ENCODE measurements at places on chromosomes 6 and 20.

DNA sequence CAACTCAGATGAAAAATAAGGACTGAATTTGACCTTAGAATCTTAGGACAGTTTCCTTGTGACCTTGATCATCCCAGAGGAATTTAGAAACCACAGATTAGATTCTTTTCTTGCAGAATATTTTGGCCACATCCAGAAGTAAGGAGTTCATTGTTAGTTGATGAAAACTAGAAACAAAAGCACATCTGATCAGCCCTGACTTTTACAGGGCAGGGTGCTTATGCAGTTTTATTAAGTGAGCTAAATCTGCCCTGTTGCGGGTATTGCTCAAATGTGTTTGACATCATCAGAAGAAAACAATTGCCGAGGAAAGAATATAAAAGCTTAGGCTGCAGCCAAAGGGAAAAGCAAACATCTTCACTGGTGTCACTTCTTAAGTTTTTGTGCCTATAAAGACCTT lies 100.8 kb downstream of the MTFR2 start:
- DNase-seq: no peak

DNA sequence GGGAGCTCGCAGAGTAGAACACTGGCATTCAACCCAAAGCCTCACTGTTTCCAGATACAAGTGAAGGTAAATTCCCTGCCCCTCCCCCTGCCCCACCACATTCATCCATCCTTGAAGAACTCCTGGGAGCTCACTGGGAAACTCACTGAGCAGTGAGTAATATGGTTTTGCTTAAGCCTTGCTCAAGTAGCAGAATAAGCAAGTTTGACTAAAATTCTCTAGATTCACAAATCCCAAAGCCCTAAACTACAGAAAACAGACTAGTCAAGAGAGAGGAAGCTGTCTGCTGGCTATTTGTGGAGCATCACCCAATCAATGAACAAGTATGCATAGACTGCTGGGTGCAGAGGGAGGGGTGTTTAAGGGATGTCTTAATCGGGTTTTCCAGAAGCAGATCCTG lies 82.1 kb downstream of the UNC5CL start:
- no peak for DNase-seq

DNA sequence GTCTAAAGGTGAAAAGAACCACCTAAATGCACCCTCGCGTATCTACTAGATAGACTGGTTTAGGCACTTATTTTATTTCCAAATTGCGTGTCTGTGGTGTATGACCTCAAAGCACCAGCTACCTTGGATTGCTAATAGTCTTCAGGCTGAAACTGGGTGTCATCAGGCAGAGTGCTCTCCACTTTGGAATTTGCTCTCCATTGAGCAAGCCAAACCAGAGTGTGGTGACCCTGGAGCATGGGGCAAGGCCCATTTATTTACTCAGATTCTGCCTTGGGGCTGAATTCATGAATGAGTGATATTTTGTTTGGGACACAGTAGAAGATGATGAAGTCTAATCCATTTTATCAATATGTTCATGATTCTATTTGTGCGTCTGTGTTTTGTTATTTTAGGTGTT lies 812.8 kb upstream of the SLC35B3 start:
- DNase-seq: no peak

GRCh38 chr6:12232339-12232738 lies 57.8 kb upstream of the EDN1 start:
- peak; percentile 59 for DNase-seq

DNA sequence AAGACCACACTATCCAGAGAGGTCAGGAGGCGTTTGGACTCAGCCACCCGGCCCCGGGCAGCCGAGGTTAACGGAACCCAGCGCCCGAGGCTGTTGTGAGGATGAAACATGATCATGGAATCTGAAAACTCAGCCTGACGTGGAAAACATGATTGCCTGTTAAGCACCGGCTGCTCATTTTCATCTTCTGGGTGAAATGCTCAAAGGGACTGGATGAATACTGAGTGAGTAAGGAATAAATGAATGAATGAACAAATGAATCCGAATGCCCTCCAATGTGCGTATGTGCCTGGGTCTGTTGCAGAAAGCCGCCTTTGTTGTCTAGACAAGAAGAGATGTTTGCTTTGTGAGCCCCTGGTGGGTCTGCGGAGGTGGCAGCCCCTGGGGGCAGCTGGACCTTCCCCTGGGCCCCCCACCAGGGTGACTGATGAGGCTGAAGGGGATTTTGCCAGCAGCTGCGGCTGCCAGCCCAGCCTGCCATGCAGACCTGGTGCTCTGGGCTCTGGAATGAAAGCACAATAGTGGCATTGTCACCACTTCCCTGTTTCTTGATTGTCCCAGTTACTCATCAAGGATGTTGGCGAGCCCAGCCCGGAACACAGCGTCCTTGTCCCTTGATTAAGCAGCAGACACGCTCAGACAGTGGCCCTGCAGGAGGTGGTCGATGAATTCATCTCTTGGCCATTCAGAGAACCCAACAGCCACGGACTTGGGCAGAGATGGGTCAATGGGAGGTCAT lies 211.1 kb downstream of the ANKRD60 start:
- DNase-seq: no peak

DNA sequence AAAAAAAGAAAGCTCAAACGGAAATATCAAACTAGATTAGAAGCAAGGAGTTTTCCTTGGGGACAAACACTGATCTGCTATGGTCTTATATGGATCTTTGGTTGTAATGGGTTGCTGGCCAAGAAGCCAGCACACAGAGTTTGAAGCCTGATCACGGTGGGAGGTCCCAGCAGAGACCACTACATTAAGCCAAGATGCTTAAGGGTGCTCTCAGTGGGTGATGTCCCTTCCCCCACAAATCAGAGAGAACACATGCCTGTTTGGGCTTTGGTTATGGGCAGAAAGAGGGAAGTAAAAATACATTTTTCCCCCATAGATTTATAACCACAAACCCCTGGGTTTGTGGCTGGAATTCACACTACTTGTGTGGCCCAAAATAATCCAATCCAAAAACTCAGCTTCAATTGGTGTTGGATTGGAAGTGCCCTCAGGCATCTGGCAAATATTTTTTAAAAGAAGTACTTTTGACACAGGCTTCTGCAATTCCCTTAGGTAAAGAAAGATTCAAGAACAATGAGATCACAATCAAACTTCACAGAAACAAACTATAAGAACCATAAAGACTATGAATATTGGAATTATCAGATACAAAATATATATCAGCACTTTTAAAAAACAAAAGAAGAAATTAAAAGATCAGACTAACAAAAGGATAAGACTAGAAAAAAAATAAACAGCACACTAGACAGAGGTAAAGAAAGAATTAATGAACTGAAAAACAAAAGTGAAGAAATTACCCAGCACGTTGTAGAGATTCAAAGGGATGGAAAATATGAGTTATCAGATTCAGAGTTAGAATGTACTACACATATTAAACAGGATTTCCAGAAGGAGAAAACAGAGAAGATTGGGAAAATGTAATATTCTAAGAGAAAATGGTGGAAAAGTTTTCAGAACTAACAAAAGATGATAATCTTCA lies 44.7 kb downstream of the ESF1 start:
- DNase-seq: no peak

GRCh38 chr20:43459022-43459942 lies 1.6 kb downstream of the SRSF6 start:
- no peak for DNase-seq

DNA sequence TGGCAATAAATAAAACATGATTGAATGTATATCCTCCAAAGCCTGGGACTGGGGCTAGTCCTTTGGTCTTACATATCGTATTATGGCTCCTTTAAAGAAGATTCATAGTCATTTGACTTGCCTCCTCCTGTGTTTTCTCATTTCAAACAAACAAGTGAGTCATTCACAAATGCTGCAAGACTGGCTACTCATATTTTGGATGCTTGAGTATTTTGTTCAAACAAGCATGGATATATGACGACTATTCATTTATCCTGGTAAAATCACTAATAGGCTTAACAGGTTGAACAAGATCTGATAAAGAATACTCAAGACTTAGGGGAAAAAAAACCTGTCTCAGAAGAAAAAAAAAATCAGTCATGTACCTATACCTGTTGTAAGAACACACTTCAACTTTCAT lies 111.1 kb upstream of the CCDC28A start:
- no peak for DNase-seq

- DNase-seq: no peak
Observed at GRCh38 chr20:32607727-32608663, 22.9 kb upstream of the NOL4L start.

GRCh38 chr20:20755231-20755630 lies 42.8 kb upstream of the RALGAPA2 start:
- no peak for DNase-seq

- DNase-seq: peak; percentile 78
Observed at GRCh38 chr20:44388466-44389023, 33.0 kb downstream of the HNF4A start.

DNA sequence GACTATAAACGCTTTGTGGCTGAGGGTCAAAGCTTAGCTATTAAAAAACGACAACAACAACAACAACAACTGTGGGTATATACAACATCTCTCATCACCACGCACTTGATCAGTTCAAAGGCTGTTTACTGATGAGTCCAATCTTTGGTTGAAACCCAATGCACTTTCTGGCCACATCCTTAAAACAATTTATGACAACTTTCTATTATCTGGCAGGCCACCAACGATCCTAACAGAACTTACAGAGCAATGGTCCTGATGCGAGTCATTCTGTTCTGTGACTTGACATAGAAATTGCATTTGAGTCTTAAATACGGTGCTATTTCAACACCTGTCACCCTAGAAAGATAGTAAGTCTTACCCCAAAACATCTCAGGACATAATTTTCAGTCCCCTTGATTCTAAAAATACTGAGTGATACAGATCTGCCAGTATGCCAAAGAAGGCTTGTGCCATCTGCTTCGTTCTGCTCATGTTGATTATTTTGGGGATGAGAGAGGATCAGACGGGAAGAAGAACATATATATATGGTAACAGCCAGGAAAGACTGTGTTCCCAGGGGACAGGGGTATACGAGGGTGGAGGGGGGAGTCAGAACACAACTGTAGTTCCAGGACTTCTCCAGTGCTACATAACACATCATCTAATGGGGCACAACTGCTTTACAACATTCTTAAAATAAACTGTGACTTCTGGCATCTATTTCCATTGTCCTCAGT lies 55.8 kb downstream of the PLAGL1 start:
- DNase-seq: no peak
